ENCODE measurements at places on chromosomes 2 and 18.

- peak; percentile 26 for DNase-seq
Measured at GRCh38 chr2:70340761-70341476, 39.1 kb upstream of the FAM136A start.

GRCh38 chr18:45168866-45169600, 446.2 kb upstream of the SLC14A2 start:
- peak; percentile 59 for DNase-seq

- DNase-seq = no peak
Measured at GRCh38 chr2:221816566-221816965, 244.5 kb upstream of the EPHA4 start.

DNA sequence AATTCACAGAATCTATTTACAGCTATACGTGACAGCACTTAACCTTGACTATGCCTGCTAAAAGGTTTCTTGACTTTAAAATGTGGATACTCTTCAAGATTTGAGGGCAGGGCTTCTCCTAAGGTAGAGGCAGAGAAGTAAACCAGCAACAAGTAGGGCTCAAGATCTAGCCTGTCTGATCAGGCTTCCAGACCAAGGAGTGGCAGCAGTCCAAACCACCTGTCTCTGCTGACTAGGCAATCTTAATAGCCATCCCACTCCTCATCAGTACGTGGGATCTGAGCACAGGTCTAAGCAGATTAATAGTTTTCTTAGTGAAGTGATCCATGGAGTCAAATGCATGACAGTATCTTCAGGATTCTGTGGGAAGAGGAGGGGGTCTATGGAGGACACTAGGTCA, 100.4 kb downstream of the GPD2 start:
- DNase-seq = peak; percentile 5

- DNase-seq = no peak
Measured at GRCh38 chr18:37403788-37404187, 161.8 kb downstream of the CELF4 start.

GRCh38 chr2:220144411-220144810, 517.0 kb downstream of the SLC4A3 start:
- DNase-seq = peak; percentile 59

- DNase-seq = no peak
Measured at GRCh38 chr2:22904126-22904684, 480.8 kb upstream of the KLHL29 start.
